CD4-positive, alpha-beta T cell treated with Interferon alpha-2 for 1 hour (primary cell): ENCODE measurements at places on chromosomes 5 and 9.

- no peak for DNase-seq
These were observed 163.4 kb upstream of the DMAC1 start for GRCh38 chr9:7963026-7963425.

DNA sequence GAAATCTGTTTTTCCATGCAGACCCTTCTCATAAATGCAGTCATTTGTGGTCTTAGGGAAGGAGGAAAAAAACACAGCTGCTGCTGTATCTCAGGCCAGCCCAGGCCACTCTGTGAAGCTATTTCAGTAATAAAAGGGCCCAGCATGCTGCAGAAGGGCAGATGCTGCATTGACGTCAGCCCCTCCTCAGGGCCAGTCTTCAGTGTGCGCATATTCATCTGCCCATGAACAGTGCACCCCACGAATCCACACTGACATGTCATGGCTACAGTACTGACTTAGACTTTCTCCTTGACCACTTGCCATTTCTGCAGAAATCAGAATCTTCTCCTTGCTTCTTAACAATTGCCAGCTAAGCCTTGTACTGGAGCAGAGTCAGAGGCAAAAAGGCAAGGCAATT lies 304.7 kb downstream of the GABRG2 start:
- DNase-seq = no peak

DNA sequence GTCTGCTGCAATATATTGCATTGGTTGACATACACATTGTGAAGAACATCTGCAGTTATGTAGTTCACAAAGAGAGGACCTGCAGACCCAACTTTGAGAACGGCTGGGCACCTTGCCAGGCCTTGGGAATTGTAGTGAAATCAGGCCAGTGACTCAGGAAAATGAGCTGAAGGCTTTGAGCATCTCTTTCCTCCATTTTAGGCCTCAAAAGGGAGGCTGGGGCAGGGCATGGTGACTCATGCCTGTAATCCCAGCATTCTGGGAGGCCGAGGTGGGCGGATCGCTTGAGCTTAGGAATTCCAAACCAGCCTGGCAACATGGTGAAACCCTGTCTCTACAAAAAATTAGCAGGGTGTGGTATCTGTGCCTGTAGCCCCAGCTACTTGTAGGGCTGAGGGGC lies 1.4 kb upstream of the IPPK start:
- DNase-seq = no peak

DNA sequence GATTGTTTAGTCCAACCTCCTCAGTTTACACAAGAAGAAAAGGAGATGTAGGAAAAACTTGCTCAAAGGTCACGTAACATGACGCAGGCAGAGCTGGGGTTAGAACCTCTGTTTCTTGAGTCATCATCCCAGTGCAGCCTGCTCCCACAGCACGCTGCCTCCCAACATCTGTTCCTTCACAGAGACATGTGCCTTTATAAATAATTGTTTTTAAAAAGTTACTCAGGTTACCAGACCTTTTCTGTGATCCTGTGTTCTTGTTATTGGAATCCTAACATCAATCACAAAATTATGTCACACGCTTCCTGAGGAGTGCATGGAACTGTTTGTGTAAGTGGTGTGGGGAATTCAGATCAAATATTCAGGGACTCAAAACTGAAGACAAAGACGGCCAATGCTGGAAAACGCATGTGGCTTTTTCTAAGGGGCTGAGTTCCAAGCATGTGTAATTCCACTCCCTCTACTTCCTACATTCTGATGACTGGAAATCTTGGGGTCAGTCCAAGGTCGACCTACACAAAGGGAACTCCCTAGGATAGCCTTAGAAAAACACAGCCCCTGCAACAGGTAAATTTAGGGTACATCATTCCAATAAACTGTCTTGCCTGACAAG lies 184.3 kb downstream of the TSSK1B start:
- no peak for DNase-seq

- DNase-seq = no peak
These were observed 9.6 kb upstream of the VLDLR start for GRCh38 chr9:2611961-2612360.

DNA sequence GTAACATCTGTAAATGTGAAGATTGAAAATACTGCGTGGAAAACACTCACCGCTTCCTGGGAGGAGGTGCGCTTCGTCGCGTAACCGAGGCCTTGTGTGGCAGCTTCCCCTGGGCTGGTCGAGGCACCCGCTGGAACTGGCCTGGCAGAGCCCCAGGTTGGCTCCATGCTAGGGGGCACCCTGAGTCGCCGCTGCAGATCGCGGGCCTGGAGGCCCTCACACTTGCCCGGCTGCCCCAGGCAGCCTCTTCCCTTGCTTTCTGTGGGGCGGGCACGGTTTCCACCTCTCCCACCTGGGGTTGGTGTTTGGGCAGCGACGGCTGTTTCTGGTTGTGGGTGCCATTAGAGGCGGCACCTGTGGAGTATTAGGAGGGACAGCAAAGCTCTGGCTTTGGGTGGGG lies 852 bp downstream of the ZNF354C start:
- DNase-seq = no peak

- no peak for DNase-seq
These were observed 41.3 kb upstream of the PHYKPL start for GRCh38 chr5:178273665-178274541.

DNA sequence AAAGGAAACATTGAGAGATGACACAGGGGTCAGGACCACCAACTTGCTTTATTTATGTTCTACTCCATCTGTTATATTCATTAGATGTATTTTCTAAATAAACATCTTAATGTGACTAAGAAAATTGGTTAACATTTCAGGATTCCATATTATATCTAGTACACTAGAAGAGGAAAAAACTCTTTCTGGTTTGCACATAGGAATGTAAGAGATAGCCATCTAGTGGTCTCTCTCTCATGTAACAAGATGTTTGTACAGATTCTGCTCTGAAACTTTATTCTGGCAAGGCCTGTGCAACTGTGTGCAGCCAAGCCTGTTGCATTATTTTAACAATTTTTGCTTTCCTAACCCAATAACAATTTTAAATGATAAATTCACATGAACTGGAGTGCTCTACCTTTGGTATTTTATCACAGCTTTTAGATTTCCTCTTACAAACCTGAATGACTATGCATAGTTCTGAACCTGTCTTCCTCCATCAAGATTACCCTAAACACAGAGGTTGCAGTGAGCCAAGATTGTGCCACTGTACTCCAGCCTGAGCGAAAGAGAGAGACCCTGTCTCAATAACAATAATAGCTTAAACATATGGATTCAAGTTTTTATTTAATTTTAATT lies 148.2 kb downstream of the GIN1 start:
- peak; percentile 12 for DNase-seq

- peak; percentile 38 for DNase-seq
These were observed 4.8 kb downstream of the GM2A start for GRCh38 chr5:151257731-151258181.

GRCh38 chr5:76691467-76692273 lies 24.3 kb upstream of the F2R start:
- DNase-seq = no peak

GRCh38 chr5:104652271-104652861 lies 1089.8 kb upstream of the NUDT12 start:
- DNase-seq = no peak

GRCh38 chr5:180803181-180804128 lies 849 bp upstream of the MGAT1 start:
- DNase-seq = peak; percentile 89

DNA sequence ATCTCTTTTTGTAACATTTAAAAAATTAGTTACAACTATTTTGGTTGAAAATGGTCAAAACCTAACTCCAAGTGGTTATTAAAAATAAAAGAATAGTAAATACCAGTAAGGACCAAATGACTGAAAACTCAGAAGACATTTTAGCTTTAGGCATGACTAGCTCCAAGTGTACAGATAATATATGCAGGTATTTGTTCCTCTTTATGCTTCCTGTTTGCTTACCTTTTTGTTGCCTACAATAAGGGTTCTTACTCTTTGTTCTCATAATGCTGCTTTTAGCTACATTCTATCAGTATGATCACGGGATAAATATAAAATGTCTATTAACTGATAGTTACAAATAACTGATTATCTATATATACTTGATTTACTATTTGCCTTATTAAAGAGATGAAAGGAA lies 259.6 kb downstream of the CDH12 start:
- no peak for DNase-seq

DNA sequence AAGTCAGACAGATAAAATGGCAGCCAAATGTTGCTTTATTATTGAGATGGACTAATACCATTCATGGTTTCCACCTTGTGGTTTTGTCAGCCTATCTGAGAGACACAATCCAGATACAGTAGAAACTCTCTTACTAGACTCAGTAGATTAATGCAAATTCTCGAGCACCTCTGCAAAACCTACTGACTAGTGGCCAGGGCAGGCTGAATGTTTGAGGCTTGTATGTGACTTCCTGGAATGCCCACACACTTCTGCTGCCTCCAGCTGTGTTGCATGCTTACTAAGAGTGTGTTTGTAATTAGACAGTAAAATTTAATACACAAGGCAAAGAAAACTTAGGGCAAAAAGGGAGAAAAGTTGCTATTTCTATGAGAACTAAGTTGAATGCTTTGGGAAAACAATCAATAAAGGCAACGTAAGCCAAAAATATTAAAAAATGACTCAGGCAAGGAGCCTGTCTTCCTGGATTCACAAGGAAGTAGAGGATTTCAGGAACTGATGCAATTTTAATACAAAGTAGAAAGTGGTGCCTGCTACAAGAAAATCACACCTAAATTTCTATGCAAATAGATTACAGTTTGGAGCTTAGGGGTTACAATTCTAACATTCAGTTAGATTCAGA lies 30.2 kb upstream of the CCNG1 start:
- DNase-seq = no peak

- no peak for DNase-seq
These were observed 2.2 kb upstream of the GLRX start for GRCh38 chr5:95824747-95825146.

DNA sequence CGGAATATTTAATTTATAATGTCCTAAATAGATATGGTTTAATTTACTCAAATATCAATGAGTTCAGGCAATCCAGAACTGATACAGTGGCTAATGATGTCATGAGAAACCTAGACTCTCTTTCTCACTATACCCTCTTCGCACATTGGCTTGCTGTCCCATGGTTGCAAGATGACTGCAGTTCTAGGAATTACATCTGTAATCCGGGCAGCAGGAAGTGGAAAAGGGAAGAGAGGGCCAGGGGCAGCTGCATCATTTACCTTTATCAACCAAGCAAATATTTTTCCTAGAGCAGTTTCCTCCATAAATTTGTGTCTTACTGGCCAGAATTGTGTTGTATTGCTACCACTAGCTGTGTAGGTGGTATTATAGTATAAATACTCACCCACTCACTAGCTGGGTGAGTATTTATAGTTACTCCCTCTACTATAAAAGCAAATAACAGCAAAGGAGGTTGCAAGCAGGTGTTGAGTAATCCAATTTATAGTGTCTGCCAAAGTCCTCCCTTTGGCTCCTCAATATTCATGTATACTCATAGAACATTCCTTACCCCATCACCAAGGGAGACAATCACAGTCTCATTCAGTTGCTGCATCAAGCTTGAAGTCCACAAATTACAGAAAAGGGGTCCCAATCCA lies 168.8 kb downstream of the DROSHA start:
- no peak for DNase-seq

GRCh38 chr9:87818308-87818707 lies 64.4 kb upstream of the SPATA31E1 start:
- DNase-seq = no peak

DNA sequence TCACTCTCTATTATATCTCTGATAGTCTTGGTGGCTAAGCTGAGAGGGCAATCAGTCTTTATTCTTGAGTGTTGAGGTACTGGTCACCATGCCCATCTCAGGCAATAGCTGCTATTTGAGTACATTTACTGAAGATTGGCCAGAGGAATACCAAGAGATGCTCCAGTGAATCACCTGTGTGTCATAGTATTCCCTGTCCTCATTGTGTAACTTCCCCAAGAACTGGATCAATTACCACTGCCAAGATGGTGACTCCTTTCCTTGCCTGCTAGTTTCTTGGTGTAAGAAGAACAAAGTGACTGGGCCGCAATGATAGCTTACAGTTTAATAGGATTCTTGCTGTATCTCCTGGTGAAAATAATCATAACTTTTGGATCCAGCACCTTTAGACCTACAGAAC lies 418.7 kb upstream of the KIF2A start:
- DNase-seq = no peak

DNA sequence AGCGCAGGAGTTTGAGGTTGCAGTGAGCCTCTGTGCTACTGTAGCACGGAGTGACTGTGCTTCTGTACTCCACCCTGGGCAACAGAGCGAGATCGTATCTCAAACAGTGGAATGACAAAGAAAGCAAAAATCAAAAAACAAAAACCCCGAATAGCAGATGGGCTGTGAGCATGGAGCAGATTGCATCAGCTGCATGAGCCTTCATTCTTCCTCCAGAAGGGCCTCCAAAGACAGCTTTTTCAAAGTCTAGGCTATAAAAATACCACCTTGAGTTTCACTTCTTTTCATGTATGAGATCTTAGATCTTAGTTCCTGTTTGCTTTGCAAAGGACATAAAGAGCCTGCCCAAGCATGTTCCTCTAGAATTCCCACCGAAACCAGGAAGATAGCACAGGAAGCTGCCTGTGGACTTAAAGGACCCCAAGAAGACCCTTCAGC lies 15.0 kb upstream of the HSPB3 start:
- peak; percentile 10 for DNase-seq

DNA sequence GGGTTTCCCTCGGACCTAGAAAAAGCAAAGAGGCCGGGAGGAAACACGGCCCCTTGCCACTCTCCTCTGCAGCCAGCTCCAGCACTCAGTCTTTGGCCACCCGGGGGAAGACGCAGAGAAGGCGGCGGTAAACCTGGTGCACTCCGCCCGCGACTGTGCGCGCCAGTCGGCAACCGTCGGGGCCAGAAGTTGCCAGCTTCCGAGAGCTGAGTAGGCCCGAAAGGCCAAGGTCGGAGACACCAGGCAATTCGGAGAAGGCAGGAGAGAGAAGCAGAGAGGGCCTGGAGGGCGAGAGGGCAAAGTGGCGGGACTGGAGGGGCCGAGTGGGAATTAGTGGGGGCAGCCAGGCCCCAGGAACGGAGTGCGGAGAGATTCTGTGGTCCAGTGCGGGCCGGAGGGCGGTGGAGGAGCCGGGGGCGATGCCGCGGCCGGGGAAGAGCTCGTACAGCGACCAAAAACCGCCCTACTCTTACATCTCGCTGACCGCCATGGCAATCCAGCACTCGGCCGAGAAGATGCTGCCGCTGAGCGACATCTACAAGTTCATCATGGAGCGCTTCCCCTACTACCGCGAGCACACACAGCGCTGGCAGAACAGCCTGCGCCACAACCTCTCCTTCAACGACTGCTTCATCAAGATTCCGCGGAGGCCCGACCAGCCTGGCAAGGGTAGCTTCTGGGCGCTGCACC lies at the start of gene FOXB2:
FOXB2 (plus strand) TSS at position 420 of the 690 bp plus-strand sequence; CDS start at position 420, 0 bp downstream.
- no peak for DNase-seq

DNA sequence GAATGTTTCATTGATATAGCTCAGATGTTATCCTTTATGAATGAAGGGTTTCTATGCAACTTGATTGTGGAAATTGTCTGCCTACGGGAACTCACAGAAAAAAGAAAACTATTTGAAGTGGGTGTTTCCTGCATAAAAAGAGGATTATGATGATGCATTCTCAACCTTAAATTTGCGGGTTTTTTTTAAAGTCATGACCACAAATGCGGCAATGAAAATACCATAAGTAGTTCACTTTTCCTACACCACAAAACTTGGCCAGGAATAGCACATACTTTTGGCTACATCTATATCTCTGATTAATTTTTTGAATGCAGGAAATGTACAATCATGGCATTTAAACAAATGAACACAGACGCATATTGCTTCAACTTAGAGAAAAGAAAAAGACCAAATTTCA lies 754.7 kb downstream of the DTWD2 start:
- DNase-seq = no peak
